MG63 (cell line): ENCODE measurements at places on chromosomes 7 and 10. TPM values are rescaled to one million over a fixed set of nuclear protein-coding genes. Genes with fewer than 3 reads are reported as not detected.

DNA sequence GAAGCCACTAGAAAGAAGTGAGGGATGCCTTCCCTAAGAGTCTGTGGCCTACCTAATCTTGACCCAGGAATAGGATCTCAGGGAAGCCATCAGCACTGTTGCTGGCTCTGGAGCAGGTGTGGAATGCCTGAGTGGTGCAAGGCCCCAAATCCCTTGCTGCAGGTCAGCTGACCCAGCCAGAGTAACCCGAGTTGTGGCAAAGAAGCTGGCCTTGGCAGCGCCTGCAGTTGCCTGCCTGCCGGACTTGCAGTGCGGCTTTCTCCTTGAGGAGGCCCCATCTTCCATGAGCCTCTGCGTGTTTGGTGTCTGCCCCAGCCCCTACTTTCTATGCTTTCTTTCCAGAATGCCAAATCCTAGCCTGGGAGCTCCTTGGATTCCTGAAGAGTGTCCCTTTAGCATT is 5.8 kb downstream of the KIAA1217 start:
- DNase-seq = no peak

DNA sequence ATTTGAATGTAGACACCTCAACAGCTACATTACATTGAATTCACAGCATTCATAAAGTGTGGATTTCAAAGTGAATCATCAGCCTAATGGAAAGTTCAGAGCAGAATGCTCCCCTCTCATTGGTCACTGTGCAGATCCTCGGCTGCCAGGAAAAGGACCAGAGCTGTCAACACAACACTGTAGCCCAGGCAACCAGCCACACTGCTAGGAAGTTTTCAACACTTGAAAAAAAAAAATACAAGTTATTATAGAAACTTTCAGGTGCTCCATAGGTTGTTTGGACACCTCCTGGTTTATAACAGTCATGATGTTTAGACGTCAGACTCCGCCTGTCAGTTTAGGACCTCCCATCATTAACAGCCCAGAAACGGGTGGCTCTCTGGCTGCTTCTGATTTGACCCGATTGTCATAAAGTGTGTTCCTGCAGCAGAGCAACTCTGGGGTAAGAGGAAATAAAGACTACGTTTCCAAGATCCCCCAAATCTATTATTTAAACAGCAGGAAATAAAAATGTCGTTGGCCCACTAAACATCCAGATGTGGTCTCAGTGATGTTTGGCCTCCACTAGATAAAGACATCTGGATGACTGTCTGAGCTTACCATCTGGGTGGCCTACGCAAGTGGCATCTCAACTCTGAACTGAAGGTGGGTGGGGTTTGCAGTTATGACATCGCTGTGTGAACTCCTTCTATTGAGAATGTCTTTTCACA is 117.4 kb downstream of the CABCOCO1 start:
- DNase-seq = peak; percentile 72

DNA sequence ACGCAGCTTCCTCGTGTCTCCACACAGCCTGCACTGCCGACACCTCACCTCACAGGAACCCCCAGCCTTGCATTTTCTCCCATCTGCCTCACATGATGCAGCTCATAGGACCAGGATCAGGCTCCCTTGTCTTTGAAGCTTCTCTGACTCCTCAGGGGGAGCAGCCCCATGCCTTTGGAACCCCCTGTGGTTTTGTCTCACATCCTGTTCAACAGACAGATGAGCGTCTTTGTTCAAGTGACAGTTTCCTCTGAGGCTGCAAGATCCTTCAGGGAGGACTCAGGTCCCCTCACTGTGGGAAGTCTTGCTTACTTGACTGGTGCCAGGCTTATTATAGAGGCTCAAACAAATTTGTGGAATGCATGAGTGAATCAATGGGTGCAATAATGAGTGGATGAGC is 667.1 kb downstream of the INHBA start:
- no peak for DNase-seq

- no peak for DNase-seq
Observed at GRCh38 chr10:4247379-4247778, 462.4 kb upstream of the KLF6 start.

- peak; percentile 52 for DNase-seq
Observed at GRCh38 chr10:9038146-9038714, 983.7 kb downstream of the GATA3 start.

GRCh38 chr10:120460776-120461175 is 3.7 kb downstream of the PLPP4 start:
- peak; percentile 69 for DNase-seq

- DNase-seq = no peak
Observed at GRCh38 chr10:122420624-122421007, 33.8 kb upstream of the ARMS2 start.

DNA sequence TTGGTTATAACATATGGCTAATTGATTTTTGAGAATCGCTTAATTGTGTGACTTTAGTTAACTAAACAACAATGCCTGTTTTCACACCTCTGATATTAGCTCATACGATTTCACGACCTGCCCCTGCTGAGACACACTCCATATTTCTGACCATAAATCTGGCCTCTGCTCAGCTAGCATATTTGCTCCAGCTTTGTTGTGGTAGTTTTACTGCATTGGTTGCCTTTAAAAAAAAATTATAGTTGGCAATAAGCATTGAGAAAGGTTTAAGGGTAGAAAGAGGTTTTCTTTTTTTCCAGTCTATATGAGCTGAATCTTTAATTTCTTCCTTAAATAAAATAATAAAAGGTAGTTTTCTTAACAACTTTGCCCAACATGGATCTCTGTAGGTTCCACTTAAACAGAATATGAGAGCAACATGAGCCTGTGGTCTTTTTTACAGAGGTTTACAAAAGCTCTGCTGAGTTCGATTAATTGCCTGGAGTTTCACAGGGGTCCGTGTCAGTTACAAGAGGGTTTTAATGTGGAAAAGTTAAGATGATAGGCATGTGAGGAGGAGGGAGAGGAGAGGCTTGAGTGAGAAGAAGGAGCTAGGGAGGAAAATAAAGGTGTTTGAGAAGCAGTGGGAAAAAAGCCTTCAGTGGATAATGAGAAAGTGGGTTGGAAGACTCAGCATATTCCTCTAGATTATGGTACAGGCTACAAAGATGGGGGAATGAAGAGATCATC is 318.2 kb downstream of the CXCL12 start:
- no peak for DNase-seq

- peak; percentile 54 for DNase-seq
Observed at GRCh38 chr10:111076191-111076681, 593 bp upstream of the ADRA2A start.

DNA sequence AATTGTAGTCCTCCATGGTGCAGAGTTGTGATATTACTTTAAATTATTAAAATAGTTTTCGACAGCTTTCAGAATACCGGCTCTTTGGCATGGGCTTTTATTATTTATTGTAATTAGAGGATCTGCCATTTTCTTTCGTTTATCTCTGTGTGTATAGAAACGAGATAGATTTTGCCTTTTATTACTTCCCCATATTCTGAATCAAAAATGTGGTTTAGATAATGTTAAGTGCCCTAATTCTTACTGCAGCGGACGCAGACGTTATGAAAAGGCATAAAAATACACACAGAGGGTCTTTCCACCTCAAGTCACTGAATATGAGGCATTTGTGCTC is 1.9 kb upstream of the ARID5B start:
- no peak for DNase-seq

GRCh38 chr7:91149341-91150246 is 114.6 kb upstream of the FZD1 start:
- no peak for DNase-seq

DNA sequence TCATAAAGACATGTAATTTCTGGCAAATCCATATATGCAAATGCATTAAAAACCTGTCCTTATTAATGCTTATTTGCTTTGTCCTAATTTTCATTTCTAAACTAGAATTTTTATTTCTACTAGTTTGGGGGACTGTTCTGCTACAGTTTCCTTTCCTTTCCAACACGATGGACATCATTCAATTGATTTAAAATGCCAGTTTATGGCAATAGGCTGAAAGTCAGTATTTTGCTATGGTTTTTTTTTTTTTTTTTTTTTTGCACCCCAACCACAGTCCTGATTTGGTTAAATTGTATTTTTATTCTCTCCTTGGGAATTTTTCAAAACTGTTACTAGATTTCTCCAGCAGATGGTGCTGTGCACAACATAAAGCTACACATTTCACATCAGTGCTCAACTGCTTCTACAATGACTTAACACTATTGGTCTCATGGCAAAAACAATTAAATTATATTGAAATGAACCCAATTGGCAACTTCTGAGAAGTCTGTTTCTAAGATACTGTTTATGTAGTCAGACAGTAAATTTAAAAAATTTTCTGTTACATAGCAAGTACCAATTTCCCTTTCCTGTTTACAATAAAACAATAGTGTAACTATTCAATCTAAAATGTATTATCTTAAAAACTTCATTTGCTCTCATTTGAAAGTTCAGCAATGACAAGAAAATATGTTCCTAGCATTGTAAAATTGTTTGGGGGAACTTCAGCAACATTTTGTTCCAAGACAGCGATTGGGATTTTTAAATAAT is 193.8 kb upstream of the CCDC6 start:
- no peak for DNase-seq

DNA sequence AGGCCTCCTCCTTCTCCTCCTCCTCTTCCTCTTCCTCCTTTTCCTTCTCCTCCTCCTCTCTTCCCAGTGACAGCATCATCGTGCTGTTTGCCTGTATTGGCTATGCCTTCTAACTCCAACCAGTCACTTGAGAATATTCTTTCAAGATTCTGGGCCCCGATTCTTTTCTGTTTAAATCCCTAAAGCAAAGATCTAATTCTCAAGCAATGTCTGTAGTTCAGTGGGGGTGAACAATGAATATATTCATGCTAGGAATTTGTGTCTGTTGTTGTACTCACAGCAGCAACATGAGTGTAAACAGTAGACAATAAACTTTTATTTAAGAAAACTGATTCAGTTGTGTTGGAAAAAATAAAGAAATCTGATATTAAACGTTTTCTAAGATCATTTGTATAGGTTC is 30.7 kb downstream of the NUDT5 start:
- no peak for DNase-seq

DNA sequence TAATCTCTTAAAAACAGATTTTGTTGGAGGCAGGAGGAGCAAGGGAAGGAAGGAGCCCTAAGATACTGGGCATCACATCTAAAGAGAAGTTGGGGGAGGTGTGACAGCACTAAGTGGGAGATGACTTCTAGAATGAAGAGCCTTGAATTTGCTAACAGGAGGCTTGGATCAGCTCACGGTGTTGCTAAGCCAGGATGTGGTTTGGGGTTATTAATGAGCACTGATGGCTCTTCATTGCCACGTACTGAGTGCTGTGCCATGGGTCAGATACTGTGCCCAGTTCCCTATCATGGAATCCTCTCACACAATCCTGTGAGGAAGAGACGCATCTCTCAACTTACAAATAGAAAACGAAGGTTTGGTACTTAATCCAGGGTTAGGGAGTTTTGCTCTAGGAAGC is 78.5 kb downstream of the C7orf25 start:
- no peak for DNase-seq

DNA sequence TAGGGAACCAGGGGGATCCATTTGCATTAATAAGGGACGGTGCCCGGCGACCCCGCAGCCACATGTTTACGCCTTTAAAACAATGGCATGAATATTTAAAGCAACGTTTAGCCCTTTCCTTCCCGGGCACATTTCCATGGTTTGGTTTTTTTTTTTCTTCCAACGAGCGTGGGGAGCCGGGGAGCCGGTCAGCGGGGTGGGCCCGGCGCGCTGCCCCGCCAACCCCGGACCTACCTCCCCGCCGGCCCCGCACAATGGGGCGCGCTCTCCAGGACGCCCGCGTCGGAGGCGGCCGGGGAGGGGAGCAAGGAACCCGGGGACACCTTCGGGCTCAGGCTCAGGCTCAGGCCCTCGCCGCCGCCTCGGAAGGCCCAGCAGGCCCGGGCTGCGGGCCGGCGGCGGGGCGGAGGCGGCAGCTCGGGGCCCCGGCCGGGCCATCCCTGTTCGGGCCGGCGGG is 1.0 kb downstream of the SEPHS1 start:
- no peak for DNase-seq

- DNase-seq = peak; percentile 61
Observed at GRCh38 chr7:157309988-157310668, 26.7 kb upstream of the DNAJB6 start.

- DNase-seq = no peak
Observed at GRCh38 chr7:80699045-80699638, 60.7 kb downstream of the CD36 start.

DNA sequence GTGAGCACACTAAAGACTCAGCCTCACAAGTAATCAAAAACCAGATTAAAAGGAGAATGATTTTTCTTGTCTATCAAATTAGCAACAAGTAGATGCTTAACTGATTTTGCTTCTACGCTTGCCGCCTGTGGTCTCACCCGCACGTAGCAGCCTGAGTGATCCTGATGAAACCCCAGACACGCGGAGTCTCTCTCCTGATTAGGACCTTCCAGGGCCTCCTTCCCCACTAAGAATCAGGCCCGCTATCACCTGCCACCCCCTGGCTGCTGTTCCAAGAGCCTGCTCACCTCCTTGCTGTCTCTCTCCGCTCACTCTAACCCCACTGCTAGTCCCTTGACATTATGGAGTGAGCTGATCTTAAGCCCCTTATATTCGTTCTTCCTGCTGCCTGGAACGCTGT is 325.9 kb upstream of the NRP1 start:
- no peak for DNase-seq

- DNase-seq = no peak
Observed at GRCh38 chr7:142413280-142414000, 155.6 kb upstream of the PRSS58 start.

GRCh38 chr7:17069146-17069545 is 187.4 kb upstream of the AGR3 start:
- DNase-seq = no peak

GRCh38 chr7:65809259-65809981 is 63.5 kb upstream of the VKORC1L1 start:
- no peak for DNase-seq

- DNase-seq = no peak
Observed at GRCh38 chr7:55569797-55570196, 2.5 kb downstream of the VOPP1 start.

Gene CYP3A5
- not detected in 2 replicates for total RNA-seq

Gene COL13A1
- total RNA-seq = 8.6 and 9.1 TPM in 2 replicates

Gene PAPOLB
- 0.94 TPM in 1 of 2 replicates, not detected in the other for total RNA-seq

Gene LIPJ
- not detected in 2 replicates for total RNA-seq

Gene AGFG2
- total RNA-seq = 5.8 and 10.2 TPM in 2 replicates

Gene UNCX
- not detected in 2 replicates for total RNA-seq

Gene ABCB4
- total RNA-seq = 0.69 and 0.99 TPM in 2 replicates

Gene ACSM6
- total RNA-seq = not detected in 2 replicates

Gene TBX20
- 0.95 and 1.3 TPM in 2 replicates for total RNA-seq

Gene FGFR2
- 6.3 and 9.0 TPM in 2 replicates for total RNA-seq
